ENCODE measurements at places on chromosomes 3 and 15.
A peak's percentile ranks its signal among the peaks of the same experiment; 100 is the strongest.

- no peak for DNase-seq
These were observed 2.7 kb upstream of the LMAN1L start for GRCh38 chr15:74809956-74810355.

GRCh38 chr3:197592361-197593045 is 36.7 kb upstream of the BDH1 start:
- DNase-seq, result no peak

GRCh38 chr3:182384221-182384620 is 409.1 kb upstream of the ATP11B start:
- DNase-seq, result no peak

- DNase-seq, result no peak
These were observed 101.0 kb upstream of the IQSEC1 start for GRCh38 chr3:13174011-13174802.

GRCh38 chr3:154779571-154779970 is 300.5 kb upstream of the MME start:
- peak; percentile 61 for DNase-seq

Measured in cardiac fibroblast (primary cell).